ENCODE measurements at places on chromosomes 7 and 10.

GRCh38 chr7:28484606-28484935 is 72.3 kb downstream of the CREB5 start:
- H3K4me3 ChIP-seq: no peak overlapping the region
- no peaks in the 10 kb centered on the region for H3K36me3 ChIP-seq
- H3K27me3 ChIP-seq: no peaks in the 10 kb centered on the region
- H3K27ac ChIP-seq: no peak overlapping the region
- no peaks in the 10 kb centered on the region for H3K4me1 ChIP-seq
- DNase-seq: no peak

GRCh38 chr7:56125831-56126230 is 9.6 kb upstream of the NUPR2 start:
- no peaks in the 10 kb centered on the region for H3K27me3 ChIP-seq
- no peak for DNase-seq
- H3K27ac ChIP-seq: no peak overlapping the region
- no peak overlapping the region for H3K4me3 ChIP-seq
- no peaks in the 10 kb centered on the region for H3K36me3 ChIP-seq

- no peak overlapping the region for H3K4me3 ChIP-seq
- no peaks in the 10 kb centered on the region for H3K36me3 ChIP-seq
- no peaks in the 10 kb centered on the region for H3K27me3 ChIP-seq
- DNase-seq: no peak
- H3K4me1 ChIP-seq: no peaks in the 10 kb centered on the region
- H3K27ac ChIP-seq: no peak overlapping the region
Measured at GRCh38 chr7:110827287-110827855, 263.6 kb upstream of the LRRN3 start.

DNA sequence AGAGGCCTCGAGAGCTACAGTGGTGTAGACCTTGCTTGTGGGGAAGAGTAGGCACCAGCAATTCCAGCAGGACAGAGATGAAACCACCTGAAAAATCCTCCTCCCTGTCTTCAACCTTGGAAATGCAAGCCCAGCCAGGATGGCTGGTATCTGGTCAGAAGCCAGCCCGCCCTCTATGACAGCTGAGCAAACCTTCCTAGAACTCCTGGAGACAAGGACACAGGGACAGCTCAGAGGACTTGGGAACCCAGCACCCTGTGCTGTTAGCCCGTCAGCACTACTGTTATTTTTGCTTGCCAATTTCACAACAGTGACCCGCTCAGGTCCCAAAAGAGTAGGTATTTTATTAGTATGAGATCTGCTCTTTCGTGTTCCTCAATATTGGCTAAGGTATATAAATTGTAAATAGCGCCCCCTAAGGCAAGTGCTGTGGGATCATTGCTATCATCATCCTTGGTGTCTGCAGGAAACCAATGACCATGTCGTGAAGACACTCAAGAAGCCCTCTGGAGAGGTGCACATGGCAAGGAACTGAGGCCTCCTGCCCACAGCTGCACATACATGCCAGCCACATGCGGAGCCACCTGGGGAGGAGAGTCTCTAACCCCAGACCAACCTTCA is 156.5 kb upstream of the CHST15 start:
- no peak overlapping the region for H3K4me3 ChIP-seq
- H3K4me1 ChIP-seq: no peaks in the 10 kb centered on the region
- no peak overlapping the region for H3K27ac ChIP-seq
- H3K36me3 ChIP-seq: no peaks in the 10 kb centered on the region
- DNase-seq: no peak

- peaks cover 7% of the 10 kb centered on the region for H3K36me3 ChIP-seq
- no peaks in the 10 kb centered on the region for H3K27me3 ChIP-seq
- H3K4me1 ChIP-seq: peaks cover 18% of the 10 kb centered on the region
- DNase-seq: no peak
- H3K4me3 ChIP-seq: no peak overlapping the region
Measured at GRCh38 chr7:101094791-101095375, 9.6 kb downstream of the TRIM56 start.

DNA sequence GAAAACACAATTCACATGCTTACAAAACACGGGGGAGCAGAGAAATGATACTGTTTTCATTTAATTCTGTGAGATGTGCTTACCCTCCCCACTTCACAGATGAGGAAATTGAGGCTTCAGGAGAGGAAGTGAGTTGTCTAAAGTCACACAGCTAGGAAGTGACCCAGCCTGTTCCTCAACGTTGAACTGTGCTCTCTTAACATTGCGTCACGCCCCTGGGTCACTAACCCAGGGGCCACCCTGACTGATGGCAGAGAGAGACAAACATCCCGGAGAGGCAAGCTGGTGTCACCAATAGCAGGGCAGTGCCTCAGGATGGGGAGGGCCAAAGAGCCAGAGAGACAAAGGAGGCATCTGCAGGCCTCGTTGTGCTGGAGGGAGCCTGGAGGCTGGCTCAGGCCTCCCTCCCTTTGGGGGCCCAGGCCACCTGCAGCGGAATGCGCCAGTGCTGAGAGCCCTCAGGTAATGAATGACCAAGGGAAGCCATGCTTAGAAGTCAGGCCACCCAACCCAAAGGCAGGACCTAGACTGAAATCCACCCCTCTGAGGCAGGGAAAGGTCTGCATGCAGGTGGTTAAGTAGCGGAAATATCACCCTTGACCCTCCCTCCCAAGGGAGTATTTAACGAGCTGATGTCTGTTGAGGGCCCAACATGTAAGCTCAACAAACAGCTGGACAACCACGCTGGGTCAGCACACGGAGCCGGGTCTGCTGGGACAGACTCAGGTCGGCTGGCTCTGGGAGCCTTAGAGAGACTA is 81.3 kb downstream of the C10orf105 start:
- H3K36me3 ChIP-seq: no peaks in the 10 kb centered on the region
- no peaks in the 10 kb centered on the region for H3K27me3 ChIP-seq
- DNase-seq: no peak
- no peaks in the 10 kb centered on the region for H3K4me1 ChIP-seq
- no peak overlapping the region for H3K27ac ChIP-seq
- H3K4me3 ChIP-seq: no peak overlapping the region

DNA sequence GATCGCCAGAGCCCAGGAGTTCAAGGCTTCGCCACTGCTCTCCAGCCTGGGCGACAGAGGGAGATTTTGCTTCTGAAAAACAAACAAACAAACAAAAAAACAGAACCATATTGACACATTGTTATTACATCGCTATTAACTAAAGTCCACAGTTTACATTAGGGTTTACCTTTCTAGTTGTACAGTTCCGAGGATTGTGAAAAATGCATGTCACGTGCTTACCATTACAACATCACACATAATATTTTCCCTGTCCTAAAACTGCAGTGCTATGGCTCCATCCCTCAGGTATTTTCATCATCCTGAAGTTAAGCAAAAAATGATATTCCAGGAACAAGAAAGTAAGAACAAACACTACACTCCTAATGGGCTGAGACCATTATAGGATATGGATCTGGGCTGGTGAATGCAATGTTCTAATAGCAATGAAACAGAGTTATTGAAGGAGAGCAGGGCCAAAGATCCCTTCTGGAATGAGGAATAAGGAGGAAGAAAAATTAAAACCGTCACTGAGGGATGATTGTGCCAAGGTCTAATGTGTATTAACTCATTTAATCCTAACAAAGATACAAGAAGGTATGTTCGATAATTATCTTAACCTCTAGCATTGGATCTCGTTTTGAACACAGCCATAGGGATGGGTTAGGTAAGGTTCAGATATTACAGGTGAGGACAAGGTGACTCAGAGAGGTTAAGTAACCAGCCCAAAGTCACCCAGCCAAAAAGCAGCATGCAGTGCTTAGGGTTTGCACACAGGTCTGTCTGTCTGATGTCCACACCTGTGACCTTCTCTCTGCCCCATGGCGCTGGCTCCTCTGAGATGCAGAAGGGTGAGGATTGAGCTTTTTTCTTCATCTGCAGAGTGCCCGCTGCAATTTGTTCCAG is 14.0 kb upstream of the CUX1 start:
- H3K36me3 ChIP-seq: no peaks in the 10 kb centered on the region
- no peaks in the 10 kb centered on the region for H3K27me3 ChIP-seq
- no peak overlapping the region for H3K27ac ChIP-seq
- H3K4me3 ChIP-seq: no peak overlapping the region

- peaks cover 9% of the 10 kb centered on the region for H3K4me1 ChIP-seq
- no peak overlapping the region for H3K4me3 ChIP-seq
- no peak overlapping the region for H3K27ac ChIP-seq
- H3K27me3 ChIP-seq: no peaks in the 10 kb centered on the region
- peak; percentile 45 for DNase-seq
- no peaks in the 10 kb centered on the region for H3K36me3 ChIP-seq
Measured at GRCh38 chr7:155587486-155587885, 41.1 kb upstream of the CNPY1 start.

DNA sequence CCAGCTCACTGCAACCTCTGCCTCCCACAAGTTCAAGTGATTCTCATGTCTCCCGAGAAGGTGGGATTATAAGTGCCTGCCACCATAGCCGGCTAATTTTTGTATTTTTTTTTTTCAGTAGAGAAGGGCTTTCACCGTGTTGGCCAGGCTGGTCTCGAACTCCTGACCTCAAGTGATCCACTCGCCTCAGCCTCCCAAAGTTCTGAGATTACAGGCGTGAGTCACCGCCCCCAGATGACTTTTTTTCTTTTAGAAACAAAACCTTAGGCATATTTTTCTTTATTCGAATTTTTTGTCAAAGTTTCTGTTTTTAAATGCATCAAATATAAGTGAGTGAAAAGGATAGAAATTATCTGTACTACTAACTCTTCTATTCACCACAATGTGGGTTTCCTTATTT is 113.1 kb downstream of the LRRC4 start:
- no peak for DNase-seq
- H3K27ac ChIP-seq: no peak overlapping the region
- peaks cover 3% of the 10 kb centered on the region for H3K4me1 ChIP-seq
- no peaks in the 10 kb centered on the region for H3K27me3 ChIP-seq

DNA sequence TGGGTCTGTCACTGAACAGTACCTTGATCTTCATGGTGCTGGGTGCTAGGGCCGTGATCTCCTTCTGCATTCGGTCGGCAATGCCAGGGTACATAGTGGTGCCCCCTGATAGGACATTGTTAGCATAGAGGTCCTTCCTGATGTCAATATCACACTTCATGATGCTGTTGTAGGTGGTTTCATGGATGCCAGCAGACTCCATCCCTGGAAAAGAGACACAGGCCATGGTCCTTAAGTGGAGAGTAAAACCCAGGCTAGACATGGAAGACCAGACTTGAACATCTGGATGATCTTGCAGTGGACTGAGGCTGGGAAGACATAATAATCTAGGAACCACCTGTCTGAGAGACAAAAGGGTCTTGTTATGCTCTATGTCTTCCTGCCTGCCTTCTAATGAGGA is 14.5 kb downstream of the ACTA2 start:
- no peak overlapping the region for H3K27ac ChIP-seq
- no peak for DNase-seq
- no peaks in the 10 kb centered on the region for H3K27me3 ChIP-seq
- peaks cover 3% of the 10 kb centered on the region for H3K4me1 ChIP-seq
- no peaks in the 10 kb centered on the region for H3K36me3 ChIP-seq
- H3K4me3 ChIP-seq: no peak overlapping the region

GRCh38 chr7:129189661-129190310 is 1.4 kb downstream of the SMO start:
- no peaks in the 10 kb centered on the region for H3K27me3 ChIP-seq
- no peak overlapping the region for H3K27ac ChIP-seq
- peaks cover 4% of the 10 kb centered on the region for H3K4me1 ChIP-seq
- H3K4me3 ChIP-seq: peak overlapping the region; percentile 76
- H3K36me3 ChIP-seq: no peaks in the 10 kb centered on the region
- no peak for DNase-seq

GRCh38 chr7:108836256-108836655 is 266.6 kb downstream of the DNAJB9 start:
- H3K4me1 ChIP-seq: no peaks in the 10 kb centered on the region
- no peak overlapping the region for H3K4me3 ChIP-seq
- no peak for DNase-seq
- H3K36me3 ChIP-seq: no peaks in the 10 kb centered on the region
- no peaks in the 10 kb centered on the region for H3K27me3 ChIP-seq
- H3K27ac ChIP-seq: no peak overlapping the region

GRCh38 chr10:119296703-119297102 is 89.3 kb downstream of the GRK5 start:
- no peak for DNase-seq
- no peak overlapping the region for H3K27ac ChIP-seq
- no peaks in the 10 kb centered on the region for H3K27me3 ChIP-seq
- no peaks in the 10 kb centered on the region for H3K36me3 ChIP-seq
- H3K4me1 ChIP-seq: no peaks in the 10 kb centered on the region

GRCh38 chr10:124071141-124071540 is 22.3 kb downstream of the CHST15 start:
- peaks cover 21% of the 10 kb centered on the region for H3K4me1 ChIP-seq
- H3K36me3 ChIP-seq: no peaks in the 10 kb centered on the region
- H3K27me3 ChIP-seq: no peaks in the 10 kb centered on the region

DNA sequence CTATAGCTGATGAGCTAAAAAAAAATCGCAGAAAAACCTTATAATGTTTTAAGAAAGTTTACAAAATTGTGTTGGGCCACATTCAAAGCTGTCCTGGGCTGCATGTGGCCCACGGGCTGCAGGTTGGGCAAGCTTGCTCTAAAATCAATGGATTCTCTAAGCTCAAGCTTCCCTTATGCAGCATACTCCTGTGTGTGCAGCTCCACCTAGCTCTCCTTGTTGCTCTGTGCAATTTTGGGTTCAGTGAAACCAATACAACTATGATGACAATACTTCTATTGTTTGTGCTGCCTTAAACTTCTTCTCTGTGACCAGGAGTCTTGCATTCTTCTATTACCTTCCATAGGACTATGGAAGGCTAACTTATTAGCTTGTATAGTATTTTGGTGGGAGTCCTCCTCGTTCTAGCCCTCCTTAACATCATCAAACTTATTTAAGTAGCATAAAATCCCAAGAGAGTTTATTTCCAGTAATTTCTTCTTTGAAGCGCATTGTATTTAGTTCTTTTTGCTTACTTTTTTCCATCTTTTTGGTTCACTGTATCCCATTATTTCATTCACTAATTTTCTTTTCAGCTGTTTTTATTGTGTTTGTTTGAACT is 170.9 kb upstream of the SMIM30 start:
- no peaks in the 10 kb centered on the region for H3K36me3 ChIP-seq
- DNase-seq: no peak
- no peak overlapping the region for H3K4me3 ChIP-seq
- H3K27me3 ChIP-seq: no peaks in the 10 kb centered on the region
- no peak overlapping the region for H3K27ac ChIP-seq

- H3K4me3 ChIP-seq: no peak overlapping the region
- no peaks in the 10 kb centered on the region for H3K27me3 ChIP-seq
- peaks cover 97% of the 10 kb centered on the region for H3K36me3 ChIP-seq
- no peak for DNase-seq
Measured at GRCh38 chr7:55142919-55143600, 124.2 kb downstream of the EGFR start.

DNA sequence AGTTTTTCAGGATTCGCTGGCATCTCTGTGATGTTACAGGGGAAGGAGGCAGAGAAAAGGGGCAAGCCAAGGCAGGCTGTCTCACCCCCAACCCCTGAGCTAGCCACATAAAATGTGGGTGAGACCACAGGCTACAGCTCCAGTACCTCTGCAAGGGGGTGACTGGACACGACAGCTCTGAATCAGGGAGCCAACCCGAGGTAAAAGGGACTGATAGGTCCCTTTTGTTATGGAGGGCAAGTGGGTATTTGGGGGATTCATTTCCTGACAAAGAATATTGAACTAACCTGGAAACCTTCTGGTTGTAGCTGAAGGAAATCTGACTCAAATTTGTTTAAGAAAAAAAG is 67.2 kb downstream of the TACR2 start:
- DNase-seq: no peak
- H3K36me3 ChIP-seq: peaks cover 59% of the 10 kb centered on the region
- H3K27ac ChIP-seq: peak overlapping the region; percentile 92
- peaks cover 54% of the 10 kb centered on the region for H3K4me1 ChIP-seq
- H3K27me3 ChIP-seq: no peaks in the 10 kb centered on the region
- no peak overlapping the region for H3K4me3 ChIP-seq

All from RWPE2 (cell line).